Adipocyte (in vitro differentiated cells): ENCODE measurements at places on chromosomes 2 and 18.

DNA sequence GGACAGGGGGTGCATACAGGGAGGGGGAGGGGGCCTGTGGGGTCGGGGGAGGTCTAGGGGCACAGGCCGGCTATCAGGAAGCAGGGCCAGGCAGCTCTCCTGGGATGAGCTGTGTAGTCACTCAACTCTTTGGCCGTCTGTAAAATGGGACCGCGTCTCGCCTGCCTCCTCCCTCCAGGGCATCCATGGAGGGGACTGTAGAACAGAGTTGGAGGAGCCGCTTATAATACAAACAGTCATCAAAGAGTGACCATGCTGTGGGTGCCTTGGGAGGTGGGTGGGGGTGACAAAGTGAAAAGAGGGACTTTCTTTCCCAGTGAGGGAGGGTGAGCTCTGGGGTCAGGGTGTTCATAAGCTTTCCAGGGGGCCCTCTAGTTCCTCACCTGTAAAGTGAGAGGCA lies 169.6 kb upstream of the HAAO start:
- no peak for DNase-seq

- peak; percentile 83 for DNase-seq
These were observed 71.1 kb upstream of the MAP4K3 start for GRCh38 chr2:39508198-39508597.

GRCh38 chr2:190863946-190864345 lies 16.7 kb upstream of the GLS start:
- no peak for DNase-seq

DNA sequence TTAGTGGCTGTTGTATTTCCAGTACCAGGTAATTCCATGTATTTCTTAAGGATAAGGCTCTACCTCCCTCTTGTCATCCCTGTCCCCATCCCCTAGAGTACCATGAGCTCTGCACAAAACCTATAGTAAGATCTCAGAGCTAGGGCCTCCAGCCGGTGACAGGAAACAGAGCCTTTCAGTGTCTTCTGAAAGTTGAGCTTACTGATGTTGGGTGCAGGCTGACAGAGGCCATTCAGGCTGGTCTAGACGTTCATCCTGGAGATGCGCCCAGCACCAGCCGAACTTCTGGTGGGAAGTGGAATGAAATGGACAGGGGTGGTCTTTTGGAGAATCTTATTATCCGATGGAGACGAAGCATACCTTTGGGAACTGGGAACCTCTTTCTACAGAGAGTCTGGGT lies 16.7 kb upstream of the LYPD6B start:
- no peak for DNase-seq

DNA sequence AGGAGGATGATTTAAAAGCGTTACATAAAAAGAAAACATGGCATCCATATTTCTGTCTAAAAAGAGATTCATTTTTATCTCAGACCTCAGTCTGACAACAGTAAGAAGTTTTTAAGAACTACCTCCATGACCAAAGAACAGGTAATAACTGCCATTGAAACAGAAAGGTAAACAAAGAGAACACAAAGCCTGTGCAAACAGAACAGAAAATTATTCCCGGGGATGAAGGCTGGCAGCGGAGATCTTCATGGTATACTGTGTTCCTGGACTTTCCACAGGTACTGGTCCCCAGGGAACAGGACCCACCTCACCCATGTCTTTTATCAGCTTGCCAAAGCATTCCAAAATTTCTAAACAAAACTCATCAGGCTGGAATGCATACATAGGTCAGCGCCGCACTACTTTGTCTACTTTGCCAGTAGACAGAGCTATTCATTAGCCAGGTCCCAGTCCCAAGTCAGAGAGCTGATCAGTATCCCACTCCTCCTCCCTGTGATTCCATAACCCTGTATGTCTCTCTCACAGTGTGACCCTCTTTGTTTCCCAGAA lies 277.3 kb downstream of the MBD2 start:
- DNase-seq: no peak

DNA sequence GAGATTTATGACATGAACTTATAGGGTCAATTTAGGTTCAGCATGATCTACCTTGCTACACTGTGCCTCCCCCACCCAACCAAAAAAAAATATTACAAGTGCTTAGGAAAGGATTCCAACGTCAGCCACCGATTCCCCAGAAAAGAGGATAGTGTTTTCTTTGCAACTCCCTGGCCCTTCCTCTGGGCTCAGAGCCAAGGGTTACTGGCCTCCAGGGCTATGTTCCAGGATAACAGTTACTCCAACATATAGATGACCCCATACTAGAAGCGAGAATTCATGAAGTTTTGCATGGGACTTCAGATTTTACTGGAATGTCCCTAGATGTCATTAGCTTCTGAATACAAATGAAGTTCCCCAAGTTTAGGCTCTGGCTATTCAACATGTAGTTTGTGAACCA lies 172.1 kb downstream of the UPP2 start:
- no peak for DNase-seq

- peak; percentile 43 for DNase-seq
These were observed 605.6 kb upstream of the SLC39A10 start for GRCh38 chr2:195051401-195051800.

DNA sequence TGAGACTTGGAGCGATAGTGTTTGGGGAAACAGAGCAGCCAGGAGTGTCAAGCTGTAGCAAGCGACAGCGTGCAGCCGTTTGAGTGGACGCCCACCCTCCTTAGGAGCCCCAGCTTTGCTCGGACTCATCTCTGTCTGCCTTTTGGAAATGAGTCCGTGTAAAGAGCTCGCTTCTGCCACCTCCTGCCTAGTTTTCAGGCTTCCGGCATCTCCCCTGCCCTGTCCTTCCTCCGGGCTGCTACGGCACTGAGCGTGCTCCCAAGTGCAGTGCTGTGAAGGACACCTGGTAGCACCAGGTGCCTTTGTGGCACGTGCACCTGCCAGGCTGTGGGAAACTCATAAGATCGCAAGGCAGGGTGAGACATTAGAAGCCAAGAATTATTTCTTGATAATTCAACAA lies 117.1 kb downstream of the RNF144A start:
- DNase-seq: peak; percentile 31

- DNase-seq: peak; percentile 80
These were observed 92.3 kb downstream of the BIN1 start for GRCh38 chr2:127014630-127015029.

DNA sequence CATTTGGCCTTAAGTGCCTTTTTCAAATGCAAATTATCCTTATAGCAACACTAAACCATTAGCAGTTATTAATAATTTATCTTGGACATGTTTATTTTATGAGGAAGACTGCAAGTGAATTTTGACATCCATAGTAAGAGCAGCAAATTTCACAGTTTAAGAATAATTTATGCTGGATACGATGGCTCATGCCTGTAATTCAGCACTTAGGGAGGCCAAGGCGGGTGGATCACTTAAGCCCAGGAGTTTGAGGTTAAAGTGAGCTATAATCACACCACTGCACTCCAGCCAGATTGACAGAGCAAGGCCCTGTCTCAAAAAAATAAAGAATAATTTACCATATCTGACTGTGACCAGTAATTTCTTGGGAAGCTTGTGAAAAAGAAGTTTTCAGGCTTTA lies 286.2 kb downstream of the TMX3 start:
- DNase-seq: no peak

- no peak for DNase-seq
These were observed 35.4 kb upstream of the EML4 start for GRCh38 chr2:42133771-42134195.

GRCh38 chr2:3198119-3198518 lies 179.5 kb downstream of the EIPR1 start:
- DNase-seq: no peak
